K562 (cell line): ENCODE measurements at places on chromosomes 3 and 15.

GRCh38 chr15:25950014-25950413 is 86.9 kb upstream of the ATP10A start:
- DNase-seq: no peak

- DNase-seq: no peak
Measured at GRCh38 chr3:136351905-136352304, 101.8 kb downstream of the PCCB start.

DNA sequence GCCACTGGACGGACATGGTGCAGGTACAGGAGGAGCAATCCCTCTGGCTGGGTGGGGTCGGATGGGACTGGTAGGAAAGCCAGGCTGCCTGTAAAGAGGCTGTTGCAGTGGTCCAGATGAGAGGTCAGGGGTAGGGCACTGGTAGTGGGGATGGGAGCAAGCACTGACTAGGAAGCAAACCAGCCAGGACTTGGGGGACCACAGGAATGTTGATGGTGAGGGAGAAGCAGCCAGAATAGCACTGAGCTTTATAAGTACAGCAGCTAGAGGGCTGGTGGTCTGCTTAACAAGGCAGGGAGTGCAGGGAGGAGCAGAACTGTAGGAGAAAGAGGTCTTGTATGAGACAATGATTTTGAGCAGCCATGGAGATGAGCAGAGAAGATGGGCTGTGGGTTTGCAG is 38.7 kb upstream of the PTPN23 start:
- DNase-seq: no peak

GRCh38 chr15:73684581-73685455 is 635 bp downstream of the CD276 start:
- DNase-seq: peak; percentile 25

GRCh38 chr15:50068016-50068415 is 51.0 kb downstream of the ATP8B4 start:
- no peak for DNase-seq

DNA sequence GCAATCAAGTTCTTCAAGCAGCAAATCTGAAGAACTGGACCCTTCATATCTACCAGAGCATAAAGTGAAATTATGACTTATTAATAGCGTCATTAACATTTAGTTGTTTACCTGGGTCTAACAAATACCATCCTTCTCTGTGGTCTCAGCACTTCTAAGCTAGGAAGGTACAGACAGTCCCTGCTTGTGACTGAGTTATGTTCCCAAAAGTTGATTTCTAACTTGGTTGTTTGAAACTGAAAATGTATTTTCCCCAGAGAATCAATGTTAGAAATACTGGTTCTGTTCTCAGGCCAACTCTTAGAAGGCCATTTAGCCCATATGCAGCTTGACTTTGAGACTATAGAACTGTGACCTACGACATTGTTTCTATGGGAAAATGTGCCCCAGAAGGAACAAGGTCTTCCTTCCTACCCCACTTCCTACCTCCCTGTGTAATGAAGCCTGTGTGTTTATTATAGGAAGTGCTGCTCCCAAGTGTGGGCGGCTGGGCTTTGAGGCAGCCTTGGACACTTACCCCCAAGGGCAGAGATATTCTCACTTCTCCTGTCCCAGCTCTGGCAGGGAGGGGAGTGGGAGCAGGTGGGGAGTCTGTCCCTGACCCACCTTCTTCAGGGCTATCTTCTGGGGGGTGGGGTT is 12.2 kb upstream of the MAPK6 start:
- no peak for DNase-seq

DNA sequence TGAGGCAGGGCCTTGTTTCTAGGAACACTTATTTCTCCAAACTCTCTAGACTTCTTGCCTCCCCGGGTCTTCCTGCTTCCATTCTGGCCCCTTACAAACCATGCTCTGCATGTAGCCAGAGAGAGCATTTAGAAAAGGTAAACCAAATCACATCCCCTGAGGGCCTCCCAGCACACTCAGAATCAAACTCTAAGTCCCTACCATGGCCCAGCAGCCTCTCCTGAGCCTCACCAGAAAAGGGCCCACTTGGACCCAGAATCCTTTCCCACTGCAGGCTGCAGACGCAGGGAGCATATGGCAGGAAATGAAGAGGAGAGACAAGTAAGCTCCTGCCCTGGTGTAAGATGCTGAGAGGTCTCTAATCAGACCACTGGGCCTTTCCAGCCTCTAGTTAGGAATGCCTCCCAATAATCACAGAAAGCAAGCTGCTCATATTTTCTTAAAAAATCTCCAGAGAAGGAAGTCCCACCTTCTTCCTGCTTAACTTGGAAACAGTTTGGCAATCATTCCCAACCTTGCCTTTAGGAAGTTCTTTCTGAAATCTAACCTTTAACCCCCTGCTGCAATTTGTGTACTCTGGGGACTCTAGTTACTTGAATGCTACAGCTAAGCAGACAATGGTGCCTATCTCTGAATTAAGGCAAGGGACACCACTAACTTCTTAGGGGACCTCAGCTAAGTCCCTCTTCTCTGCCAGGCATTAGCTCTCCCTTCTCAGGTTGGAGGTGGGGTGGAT is 4.2 kb downstream of the AMOTL2 start:
- no peak for DNase-seq

DNA sequence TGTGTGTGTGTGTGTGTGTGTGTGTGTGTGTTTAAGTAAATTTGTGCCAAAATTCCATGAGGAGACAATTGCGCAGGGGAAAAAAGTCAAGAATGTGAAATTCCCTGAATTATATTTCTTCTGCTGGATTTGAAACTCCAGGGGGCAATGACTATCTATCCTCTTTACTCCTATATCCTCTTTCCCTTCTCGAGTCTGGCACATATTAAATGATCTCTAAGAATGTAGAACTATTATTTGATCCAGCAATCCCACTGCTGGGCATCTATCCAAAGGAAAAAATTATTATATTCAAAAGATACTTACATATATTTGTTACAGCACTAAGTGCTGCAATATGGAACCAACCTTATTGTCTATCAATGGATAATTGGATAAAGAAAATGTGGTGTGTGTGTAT is 350.1 kb upstream of the ADAMTS9 start:
- no peak for DNase-seq

DNA sequence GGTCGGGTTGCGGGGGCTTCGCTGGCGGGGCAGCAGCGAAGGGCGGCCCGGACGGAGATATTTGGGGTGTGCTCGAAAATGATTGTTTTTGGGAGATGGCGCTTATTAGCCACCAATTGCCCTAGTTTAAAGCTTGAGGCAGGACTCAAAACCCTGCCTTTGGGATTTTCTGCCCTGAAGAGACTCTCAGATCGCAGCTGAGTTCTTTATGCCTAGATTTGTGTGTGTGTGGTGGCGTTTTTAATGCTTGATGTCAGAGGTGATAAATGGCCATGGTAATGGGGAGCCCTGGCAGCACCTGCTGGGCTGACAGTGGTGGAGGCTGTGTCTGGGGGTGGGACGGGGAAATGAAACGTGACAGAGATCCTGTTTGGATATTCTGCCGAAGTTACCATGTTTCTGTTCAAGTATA is 604 bp downstream of the KCTD6 start:
- DNase-seq: no peak

GRCh38 chr3:71180524-71180923 is 403.0 kb downstream of the FOXP1 start:
- no peak for DNase-seq

DNA sequence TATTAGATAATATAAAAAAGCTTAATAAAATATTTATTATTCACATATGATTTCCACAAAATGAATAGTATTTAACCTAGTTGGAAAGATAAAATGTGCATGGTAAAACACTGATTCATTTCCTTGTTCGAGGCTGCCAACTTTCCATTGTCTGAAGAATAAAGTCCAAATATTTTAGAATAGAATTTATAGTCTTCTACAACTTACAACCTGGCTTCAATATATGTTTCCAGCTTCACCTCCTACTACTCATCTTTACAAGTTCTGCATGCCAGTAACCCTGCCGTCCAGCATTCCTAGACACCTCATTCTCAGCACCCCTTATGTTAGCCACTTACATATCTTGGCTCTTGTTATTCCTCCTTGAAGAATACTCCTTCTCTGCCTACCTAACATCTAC is 244.5 kb downstream of the FGF12 start:
- DNase-seq: no peak
